Osteocyte (in vitro differentiated cells): ENCODE measurements at places on chromosomes 3 and 15. TPM values are rescaled to one million over a fixed set of nuclear protein-coding genes. Genes with fewer than 3 reads are reported as not detected.

GRCh38 chr3:194300382-194300758 is 50.8 kb downstream of the CPN2 start:
- no peak for DNase-seq

SOX14 gene
- total RNA-seq, result not detected in 2 replicates

GRCh38 chr3:162175878-162176277 is 679.3 kb downstream of the OTOL1 start:
- DNase-seq, result no peak

DNA sequence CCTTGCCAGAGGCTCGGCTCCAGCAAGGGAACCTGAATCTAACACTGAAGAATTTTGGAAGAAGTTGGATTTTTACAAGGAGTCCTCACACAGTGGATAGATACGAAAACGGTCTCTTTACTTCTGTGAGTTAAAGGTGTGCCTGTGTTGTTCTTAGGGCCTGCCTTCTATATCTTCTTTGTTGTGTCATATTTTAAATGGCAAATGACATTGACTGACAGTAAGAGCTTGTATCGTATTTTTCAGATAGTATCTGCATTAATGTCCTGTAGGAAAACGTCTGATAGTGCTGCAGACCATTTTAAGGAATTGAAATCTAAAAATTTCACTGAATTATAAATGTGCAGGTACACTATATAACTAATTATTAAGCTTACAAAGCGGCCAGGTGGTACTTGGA is 56.3 kb downstream of the PTPRG start:
- DNase-seq, result no peak

DNA sequence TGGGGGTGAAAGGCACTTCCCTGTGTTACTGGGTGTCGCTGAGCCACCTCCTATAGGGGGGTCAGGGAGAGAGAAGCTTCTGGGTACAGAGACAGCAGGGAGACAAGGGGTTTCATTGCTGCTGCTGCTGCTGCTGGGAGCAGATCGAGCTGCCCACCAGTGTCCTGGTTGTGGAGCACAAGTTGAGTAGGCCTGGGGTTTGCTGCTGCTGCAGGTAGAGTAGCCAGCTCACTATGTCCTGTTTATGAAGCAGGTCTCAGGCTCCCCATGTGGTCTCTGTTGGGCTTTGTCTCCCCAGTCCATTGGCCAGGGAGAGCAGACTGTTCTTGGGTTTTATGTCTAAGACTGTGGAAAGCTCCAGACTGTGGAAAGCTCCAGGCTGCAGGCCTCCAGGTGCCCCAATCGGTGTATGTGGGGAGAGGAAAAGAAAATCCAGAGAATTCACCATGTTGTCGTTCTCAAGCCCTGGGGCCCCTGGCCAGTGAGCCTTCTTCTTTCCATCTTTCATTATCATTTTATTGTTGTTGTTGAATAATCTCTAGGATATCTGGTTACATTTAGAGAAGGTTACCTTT is 157.8 kb downstream of the ADAMTS17 start:
- no peak for DNase-seq

- no peak for DNase-seq
Observed at GRCh38 chr3:14516738-14517345, 23.3 kb downstream of the GRIP2 start.

DNA sequence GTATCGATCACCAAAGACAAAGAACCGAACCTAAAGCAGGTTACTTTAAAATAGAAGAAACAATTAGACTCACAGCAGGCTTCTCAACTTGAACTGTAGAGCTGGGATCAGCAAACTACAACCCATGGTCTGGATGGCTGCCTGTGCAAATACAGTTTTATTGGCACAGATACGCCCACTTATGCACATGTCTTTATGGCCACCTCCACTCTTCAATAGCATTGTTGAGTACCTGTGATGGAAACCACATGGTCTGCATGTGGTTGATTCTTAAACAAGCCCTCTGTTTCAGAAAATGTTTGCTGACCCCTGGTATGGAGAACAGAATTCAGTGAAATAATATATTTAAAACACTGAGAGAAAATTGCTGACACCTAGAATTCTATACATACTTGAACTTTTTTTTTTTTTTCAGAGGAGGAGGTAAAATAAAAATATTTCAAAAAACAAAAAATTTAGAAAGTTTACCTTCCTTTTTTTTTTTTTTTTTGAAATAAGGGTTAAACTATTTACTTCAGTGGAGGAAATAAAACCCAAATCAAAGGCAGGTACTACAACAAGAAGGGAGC is 263.8 kb upstream of the ATP10A start:
- DNase-seq, result no peak

HTR3E gene
- not detected in 2 replicates for total RNA-seq

DNA sequence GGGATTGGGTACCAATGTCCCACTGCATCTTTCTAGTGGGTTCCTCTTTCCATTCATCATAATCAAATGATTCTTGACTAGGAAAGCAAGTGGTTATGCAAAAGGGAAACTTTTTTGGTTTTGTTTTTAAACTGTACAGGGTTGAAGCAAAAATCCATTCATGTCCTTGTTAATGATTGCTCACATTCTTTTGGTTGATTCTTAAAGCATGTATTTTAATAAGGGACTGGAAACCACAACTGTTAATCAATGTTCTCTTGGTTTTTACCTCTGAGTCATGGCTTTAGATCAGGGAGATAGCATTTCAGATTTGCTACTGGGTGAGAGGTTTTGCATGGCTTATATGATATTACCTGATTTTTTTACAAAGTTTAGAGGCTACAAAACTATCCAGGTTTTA is 371.7 kb upstream of the RGMA start:
- no peak for DNase-seq

DNA sequence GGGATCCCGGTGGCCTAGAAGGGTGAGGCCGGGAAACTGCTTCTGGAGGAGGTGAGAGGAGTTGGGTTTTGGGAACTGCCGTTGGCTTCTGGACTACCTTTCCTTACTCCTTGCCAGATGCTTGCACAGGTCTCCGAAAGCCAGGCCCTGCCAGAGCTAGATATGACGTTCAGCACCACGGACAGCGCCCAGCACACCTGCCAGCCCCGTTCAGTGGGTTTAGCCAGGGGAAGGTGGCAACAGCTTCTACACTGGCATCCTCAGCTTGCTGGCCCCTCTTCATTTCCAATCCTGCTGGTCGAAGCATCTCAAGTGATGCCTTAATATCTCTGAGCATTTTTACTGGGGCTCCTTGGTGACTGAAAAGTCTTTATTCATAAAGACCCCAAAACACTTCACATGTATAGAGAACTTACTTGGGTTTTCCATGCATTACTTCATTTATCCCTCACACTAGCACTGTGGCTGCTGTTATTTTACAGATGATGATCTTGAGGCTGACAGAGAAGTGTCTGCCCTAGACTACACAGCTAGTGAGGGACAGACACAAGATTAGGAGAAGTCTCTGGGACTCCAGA is 21.9 kb downstream of the HCN4 start:
- no peak for DNase-seq

DNA sequence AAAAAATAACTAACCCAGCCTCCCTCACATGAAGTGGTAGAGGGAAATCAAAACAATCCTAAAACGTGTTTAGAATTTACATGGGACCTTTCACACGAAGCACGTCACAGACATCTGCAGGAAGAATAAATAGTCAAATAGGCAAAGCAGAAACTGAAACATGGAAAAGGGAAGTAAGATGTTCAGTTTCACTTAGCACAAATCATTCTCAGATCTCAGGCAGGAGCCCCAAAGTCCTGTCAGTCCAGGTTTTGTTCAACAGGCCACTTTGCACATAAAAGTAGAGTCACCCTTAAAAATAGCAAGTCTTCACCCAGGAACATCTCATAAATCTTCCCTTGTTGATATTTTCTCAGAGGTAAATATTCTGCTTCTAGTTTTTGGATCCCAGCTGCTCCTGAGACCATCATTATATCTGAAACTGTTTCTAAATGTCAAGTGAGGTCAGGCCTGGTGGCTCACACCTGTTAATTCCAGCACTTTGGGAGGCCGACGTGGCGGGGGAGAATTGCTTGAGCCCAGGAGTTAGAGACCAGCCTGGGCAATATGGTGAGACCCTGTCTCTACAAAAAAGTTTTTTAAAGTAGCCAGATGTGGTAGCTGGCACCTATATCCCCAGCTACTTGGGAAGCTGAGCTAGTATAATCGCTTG is 1.9 kb downstream of the RUBCN start:
- no peak for DNase-seq

- DNase-seq, result no peak
Observed at GRCh38 chr3:120072867-120073525, 21.3 kb downstream of the GSK3B start.

DNA sequence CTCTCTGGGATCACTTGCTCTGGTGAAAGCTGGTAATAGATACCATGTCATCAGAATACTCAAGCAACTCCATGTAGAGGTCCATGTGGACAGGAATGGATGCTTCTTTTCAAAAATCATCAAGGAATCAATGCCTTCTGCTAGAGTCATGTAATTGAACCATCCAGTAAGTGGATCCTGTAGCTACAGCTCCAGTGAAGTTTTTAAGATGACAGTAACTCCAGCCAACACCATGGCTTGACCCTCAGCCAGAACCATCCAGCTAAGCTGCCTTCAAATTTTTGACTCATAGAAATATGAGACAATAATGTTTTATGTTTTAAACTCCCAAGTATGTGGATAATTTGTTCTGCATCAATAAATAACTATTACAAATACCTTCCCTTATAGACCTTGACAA is 923.7 kb downstream of the EPHA3 start:
- no peak for DNase-seq

GRCh38 chr3:150527464-150528255 is 18.6 kb downstream of the SERP1 start:
- DNase-seq, result no peak

LRRC34 gene
- 1.5 and 2.0 TPM in 2 replicates for total RNA-seq

FBXO40 gene
- not detected in 2 replicates for total RNA-seq

GRCh38 chr3:18410205-18410604 is 14.9 kb downstream of the SATB1 start:
- DNase-seq, result no peak

DNA sequence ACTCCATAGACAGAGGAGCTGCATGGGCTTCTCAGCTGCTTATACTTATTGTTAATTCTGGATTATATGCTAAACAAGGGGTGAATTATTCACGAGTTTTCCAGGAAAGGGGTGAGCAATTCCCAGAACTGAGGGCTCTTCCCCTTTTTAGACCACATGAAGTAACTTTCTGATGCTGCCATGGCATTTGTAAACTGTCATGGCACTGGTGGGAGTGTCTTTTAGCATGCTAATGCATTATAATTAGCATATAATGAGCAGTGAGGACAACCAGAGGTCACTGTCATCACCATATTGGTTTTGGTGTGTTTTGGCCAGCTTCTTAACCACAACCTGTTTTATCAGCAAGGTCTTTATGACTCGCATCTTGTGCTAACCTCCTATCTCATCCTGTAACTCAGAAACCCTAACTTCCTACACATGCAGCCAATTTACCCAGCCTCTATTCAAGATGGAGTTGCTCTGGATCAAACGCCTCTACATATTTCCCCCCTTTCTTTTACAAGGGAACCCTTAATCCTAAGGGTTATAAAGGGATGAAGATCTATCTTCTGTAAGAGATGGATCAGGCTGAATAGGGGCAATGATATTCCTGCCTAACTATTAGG is 12.1 kb upstream of the DMXL2 start:
- no peak for DNase-seq

RTP3 gene
- not detected in 2 replicates for total RNA-seq
